M059J (cell line): ENCODE measurements at places on chromosomes 16 and 17.

DNA sequence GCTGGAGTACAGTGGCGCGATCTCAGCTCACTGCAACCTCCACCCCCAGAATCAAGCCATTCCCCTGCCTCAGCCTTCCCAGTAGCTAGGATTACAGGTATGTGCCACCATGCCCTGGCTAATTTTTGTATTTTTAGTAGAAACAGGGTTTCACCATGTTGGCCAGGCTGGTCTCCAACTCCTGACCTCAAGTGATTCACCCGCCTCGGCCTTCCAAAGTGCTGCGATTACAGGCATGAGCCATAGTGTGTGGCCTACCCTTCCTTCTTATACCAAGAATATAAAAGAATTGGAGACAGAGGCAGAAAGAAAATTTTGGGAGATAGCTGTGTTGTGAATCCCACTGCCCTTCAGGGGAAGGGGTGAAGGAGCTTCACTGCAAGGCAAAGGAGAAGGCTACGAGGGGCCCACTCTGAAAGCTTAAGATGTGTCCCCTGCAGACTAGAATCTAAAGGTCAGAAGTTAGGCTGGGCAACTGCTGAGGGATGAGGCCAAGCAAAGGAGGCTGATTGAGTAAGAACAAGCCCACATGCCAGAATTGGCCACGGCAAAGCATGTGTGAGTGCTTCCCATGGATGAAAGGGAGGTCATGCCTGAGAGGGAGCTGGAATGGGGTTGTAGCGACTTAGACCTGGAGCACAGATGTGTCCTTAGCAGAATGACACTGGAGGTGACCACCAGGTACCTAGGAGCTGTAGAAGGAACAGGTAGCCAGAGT lies 8.4 kb upstream of the CRYBA1 start:
- peak; percentile 61 for DNase-seq

DNA sequence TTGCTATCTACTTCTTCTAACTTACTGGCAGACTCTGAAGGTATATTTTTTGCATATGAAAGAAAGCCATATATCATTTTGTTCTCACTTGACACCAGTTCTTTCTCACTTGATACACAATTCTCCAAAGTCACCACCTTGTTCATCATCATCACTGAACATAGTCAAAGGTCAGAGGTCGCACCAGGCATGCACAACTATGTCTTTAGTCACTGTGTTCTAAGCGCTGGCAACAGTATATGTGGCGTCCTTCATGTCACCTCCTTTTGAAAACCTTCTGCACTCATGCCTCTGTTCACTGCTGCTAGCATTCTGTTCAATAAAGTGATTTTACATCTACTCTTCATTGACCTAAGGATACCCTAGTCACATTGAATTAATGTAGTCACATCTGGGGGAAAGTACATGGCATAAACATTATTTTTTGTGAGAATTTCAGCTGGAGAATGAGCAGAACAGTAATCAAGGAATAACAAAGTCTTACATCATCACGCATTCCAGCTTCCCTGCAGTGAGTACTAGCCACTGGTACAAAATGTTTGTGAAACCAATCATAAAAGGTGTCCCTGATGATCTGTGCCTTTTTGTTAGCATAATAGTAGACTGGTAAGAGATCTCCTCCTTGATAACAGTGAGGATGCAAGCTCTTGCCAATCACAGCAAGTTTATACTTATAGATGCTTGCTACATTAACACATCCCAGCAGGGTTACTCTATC lies 20.5 kb upstream of the TBX4 start:
- peak; percentile 65 for DNase-seq

- DNase-seq = peak; percentile 65
Measured at GRCh38 chr16:47139561-47140185, 4.1 kb downstream of the NETO2 start.

GRCh38 chr17:52149626-52150025 lies 8.9 kb downstream of the CA10 start:
- no peak for DNase-seq

DNA sequence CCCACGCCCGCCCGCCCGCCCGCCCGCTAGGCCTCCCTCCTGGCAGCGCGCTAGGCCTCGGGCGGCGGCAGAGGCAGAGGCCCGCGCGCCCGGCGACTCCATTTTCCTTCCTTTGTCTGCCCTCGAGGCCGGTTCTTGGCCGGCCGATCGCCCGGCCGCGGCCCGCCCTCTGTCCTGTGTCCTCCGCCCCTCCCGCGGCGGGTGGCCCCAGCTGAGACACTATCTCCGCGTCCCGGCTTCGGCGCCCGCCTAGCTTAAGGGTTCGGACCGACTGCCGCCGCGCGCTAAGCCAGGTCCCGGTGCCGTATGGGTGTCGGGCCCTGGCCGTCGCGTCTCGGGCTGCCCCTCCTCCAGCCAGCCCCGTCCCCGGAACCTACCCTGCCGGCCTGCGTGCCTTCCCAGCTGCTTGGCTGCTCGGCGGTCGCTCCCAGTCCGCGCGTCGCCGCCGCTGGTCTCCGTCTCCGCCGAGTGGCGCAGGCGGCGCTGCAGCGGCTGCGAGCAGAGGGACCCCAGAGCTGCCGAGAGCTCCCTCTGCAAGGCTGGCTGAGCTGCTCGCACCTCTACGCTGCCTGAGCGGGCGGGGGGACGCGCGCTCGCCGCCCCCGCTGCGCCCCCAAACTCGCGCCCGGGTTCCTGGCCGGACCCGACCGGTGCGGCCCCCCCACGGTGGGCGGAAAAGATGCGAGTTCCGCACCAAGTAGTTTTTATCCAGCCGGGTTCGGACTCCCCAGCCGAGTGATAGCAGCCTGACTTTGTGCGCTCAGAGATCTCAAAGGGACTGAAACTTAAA lies 787 bp downstream of the CTCF start:
- peak; percentile 61 for DNase-seq

- DNase-seq = no peak
Measured at GRCh38 chr17:30520882-30521281, 43.7 kb downstream of the GOSR1 start.

DNA sequence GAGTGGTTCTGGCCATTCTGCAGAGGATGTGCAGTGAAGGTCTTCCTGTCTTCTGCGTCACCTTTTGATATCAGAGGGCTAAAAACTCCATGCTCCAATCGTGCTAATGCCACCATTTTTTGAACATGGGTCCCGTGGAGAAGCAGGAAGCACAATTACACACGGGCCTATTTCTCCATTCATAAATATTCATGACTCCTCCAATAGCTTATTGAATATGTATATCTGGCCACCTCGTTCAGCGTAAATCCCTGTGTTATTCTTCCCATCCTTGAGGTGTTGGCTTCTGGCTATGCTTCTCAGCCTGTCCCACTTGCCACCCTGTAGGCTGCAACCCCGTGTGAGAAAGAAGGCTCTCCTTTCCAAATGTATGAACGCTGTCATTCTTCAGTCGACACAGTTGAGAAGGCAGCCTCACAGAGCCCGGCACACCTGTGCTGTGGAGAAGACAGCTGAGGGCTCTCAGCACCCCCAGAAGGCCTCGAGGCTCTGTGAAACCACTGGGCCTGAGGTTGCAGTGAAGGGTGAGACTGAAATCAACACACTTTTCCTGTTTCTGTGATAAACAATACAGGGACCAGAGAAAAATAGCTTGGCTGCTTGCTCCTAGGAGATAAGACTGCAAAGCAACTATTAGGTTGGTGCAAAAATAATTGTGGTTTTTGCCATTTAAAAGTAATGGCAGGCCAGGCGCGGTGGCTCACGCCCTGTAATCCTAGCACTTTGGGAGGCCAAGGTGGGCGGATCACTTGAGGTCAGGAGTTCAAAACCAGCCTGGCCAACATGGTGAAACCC lies 4.9 kb upstream of the ANKRD40CL start:
- no peak for DNase-seq

- DNase-seq = no peak
Measured at GRCh38 chr17:58703916-58704286, 11.5 kb downstream of the RAD51C start.

DNA sequence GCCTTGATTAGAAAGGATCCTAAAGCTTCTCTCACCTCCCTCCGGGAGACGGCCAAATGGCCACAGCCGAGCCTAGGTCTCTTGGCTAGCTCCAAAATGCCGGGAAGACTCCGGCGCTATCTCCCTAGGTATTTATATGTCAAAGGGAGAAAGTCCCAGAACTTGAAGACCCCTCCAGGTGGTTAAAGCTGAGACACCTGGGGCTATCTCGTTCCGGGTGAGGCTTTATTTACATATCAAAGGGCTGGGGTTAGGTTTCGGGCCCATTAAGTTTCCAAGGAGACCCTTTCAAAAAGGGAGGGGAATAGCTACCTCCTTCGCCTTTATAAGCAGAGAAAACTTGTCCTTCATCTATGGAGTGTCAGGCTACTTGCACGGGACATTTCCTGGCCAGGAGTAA lies 70.9 kb upstream of the KIFC3 start:
- no peak for DNase-seq

DNA sequence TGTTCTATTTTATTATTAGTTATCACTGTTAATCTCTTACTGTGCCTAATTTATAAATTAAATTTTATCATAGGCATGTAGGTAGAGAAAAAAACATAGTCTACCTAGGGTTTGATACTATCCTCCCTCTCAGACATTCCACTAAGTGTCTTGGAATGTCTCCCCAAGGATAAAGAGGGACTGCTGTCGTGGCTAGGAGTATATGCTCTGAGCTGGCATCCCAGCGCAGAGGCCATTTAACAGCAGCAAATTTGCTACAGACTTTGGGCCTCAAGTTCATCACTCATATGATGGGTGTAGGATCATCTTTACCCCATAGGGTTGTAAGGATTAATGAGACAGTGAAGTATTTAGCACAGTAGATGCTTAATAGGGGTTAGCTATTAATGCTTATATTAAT lies 56.7 kb downstream of the ZFHX3 start:
- DNase-seq = peak; percentile 63
